Stimulated activated CD8-positive, alpha-beta memory T cell treated with anti-CD3 and anti-CD28 coated beads, Interleukin-15, amount 100 ng/mL, for 48 hours (primary cell): ENCODE measurements at places on chromosomes 7 and 10.
A peak's percentile ranks its signal among the peaks of the same experiment; 100 is the strongest.

DNA sequence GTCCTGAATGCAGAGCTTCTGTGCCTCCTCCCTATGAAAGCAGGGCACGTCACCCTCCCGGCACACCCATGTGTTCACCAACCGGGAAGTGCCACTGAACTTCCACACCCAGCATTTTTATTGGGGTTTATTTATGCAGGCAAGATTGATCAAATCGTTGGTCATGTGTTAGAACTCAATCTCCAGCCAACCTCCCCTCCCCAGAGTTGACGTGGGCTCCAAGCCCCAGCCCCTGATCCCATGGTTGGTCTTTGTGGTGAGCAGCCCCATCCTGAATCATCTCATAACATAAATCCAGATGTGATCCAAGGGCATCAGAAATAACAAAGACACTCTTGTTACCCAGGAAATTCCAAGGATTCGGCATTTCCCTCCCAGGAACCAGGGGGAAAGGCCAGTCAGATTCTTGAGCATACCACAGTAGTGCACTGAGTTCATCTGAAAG is 151.2 kb downstream of the TPST1 start:
- no peak for DNase-seq

DNA sequence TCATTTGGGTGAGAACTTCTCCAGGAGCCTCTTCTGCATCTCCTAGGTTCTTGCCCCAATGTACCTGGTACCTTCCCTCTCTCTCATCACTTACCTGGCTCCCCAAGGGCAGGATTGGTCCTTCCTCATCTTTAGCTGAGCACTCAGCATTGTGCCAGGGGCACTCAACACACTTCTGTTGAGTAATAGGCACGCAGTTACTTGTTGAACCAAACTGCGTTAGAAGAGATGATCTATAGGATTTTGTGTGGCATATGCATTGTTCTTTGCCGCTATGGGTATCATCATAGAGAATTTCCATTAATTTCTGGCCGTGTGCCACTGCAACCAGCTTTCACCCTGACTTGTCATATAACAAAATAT is 16.4 kb downstream of the TBXAS1 start:
- DNase-seq: no peak

- no peak for DNase-seq
Measured at GRCh38 chr7:157927313-157927925, 590.6 kb downstream of the DNAJB6 start.

DNA sequence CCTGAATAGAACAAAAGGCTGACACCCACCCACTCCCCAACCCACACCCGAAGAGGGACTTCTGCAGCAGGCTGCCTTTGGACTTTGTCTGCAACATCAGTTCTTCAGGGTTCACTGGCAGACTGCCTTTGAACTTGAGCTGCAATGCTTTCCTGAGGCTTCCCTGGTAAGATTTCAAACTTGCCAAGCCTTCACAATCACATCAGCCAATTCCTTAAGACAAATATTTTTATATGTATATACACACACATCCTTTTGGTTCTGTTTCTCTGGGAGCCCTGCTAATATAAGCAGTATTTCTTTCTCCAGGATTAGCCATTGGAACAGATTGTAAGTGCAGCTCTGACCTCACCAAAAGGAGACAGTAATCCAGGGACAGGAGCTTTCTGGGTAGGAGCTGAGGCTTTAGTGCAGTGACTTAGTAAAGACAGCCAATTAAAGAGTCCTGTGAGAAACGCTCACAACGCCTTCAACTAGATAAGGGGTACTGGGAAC is 55.6 kb upstream of the KMT2E start:
- DNase-seq: no peak

- DNase-seq: no peak
Measured at GRCh38 chr10:21349912-21350286, 175.6 kb downstream of the SKIDA1 start.

- peak; percentile 45 for DNase-seq
Measured at GRCh38 chr7:92809760-92810573, 26.4 kb downstream of the CDK6 start.

DNA sequence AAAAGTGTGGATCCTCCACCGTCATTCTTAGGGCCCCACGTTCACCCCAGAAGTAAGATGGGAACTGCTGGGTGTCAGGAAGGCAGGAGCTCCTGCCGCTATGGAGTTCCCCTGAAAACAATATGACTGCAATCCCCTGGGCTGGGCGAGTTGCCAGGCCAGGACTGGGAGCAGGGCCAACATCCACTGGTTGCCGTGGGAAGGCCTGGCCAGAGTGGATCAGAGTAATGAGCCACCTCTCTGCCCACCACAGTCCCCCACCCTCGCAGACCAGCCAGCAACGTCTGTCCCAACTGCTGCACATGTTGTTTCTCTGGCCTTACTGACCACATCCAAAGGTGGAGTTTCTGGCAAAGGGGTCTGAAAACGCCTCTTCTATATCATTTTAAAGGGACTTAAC is 86.6 kb downstream of the STRA8 start:
- no peak for DNase-seq

DNA sequence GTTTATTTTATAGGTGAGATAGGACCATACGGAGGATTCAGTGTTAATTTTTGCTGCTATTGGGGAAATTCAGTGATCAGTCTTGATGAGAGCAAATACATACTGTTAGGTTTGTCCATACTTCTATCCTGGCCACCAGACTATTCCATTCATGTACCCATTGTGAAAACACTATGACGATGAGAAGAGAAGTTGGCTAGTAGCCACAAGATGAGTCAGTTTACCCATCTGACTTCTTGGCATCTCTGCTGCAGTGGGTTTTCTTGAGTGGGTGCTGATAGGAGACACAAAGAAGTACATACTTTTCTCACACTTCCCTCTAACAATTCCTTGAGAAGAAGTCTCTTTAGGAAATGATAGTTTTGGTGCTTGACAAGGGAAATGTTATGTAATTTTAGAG is 133.1 kb downstream of the TFPI2 start:
- no peak for DNase-seq

- DNase-seq: no peak
Measured at GRCh38 chr10:89975071-89975470, 273.7 kb downstream of the KIF20B start.
